ENCODE measurements at places on chromosomes 11 and 22.

DNA sequence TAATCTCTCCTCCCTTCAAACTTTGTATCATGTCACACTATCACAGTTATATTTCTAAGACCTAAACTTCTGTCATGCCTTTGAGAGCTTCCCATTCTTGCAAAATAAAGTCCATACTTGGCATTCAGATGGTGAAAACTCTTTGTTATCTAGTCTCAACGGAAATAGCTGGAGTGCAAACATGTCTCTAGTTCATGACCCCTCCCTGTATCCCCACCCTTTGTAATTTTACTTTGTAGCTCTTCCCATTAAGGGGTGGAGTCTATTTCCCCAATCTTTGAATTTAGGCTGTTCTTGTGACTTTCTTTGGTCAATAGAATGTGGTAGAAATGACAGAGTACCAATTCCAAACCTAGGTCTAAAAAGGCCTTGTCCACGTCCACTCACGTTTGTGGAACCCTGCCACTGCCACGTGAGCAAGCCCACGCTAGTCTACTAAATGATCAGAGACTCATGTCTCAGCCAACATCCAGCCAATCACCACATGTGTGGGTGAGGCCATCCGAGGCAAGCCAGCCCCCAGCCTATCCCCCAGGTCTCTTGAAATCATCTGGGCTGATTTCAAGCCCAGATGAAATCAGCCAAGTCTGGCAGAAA lies 23.4 kb downstream of the SLN start:
- no peaks in the 10 kb centered on the region for H3K36me3 ChIP-seq
- no peak overlapping the region for H3K27ac ChIP-seq
- H3K4me3 ChIP-seq = no peak overlapping the region
- DNase-seq = no peak
- H3K4me1 ChIP-seq = no peaks in the 10 kb centered on the region

DNA sequence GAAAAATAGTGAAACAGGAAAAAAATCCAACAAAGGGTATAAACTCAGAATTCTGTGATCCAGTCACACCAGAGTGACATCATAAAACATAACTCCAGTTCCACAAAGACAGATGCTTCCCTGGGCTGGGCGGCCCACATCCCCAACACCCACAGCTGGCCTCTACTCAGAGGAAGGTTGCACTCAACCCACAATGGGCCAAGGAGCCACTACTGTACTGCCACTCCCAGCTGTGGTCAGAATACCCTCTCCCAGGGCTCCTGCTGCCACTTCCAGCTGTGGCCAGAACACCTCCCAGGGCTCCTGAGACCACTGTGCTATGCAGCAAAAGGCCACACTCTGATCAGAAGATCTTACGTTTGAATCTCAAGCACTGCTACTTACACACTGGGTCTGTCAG lies 18.3 kb downstream of the SMCO4 start:
- H3K4me1 ChIP-seq = peaks cover 17% of the 10 kb centered on the region
- DNase-seq = peak; percentile 75
- no peak overlapping the region for H3K4me3 ChIP-seq
- H3K27ac ChIP-seq = no peak overlapping the region

GRCh38 chr11:117238221-117238620 lies 5.8 kb downstream of the RNF214 start:
- no peak overlapping the region for H3K27ac ChIP-seq
- H3K36me3 ChIP-seq = peaks cover 25% of the 10 kb centered on the region
- peaks cover 7% of the 10 kb centered on the region for H3K4me1 ChIP-seq
- no peaks in the 10 kb centered on the region for H3K27me3 ChIP-seq
- H3K4me3 ChIP-seq = no peak overlapping the region
- no peak for DNase-seq

- H3K4me3 ChIP-seq = no peak overlapping the region
- no peaks in the 10 kb centered on the region for H3K36me3 ChIP-seq
- H3K4me1 ChIP-seq = peaks cover 5% of the 10 kb centered on the region
- DNase-seq = no peak
- no peaks in the 10 kb centered on the region for H3K27me3 ChIP-seq
Measured at GRCh38 chr11:127531167-127531566, 530.6 kb upstream of the KIRREL3 start.

DNA sequence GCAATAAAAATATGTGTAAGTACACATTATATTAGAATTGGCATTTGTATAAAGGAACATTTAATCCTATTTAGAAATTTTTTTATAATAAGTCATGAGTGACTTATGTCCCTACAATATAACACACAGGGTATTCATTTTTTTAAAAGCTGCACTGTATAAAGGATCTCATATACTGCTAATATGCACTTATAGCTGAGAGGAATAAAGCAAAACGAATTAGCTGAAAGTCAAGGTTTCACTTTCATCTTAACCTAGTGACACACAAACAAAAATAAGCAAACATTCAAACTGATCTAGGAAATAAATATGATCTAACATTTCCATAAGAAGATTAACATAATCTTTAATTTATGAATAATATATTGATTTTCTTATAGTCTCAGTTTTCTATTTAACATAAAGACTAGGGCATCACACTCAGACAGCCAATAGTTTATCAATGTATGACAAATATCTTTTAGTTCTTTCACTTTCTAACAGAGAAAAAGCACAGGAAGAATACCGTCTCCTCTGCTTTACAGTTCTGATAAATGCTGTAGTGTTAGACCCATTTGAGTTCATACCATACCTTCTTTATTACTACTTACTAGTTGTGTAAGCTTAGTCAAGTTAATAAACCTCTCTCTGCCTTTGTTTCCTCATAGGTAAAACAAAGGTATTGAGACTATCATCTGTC lies 42.9 kb downstream of the DCDC1 start:
- H3K27ac ChIP-seq = peak overlapping the region; percentile 34
- peak; percentile 6 for DNase-seq
- H3K4me3 ChIP-seq = no peak overlapping the region
- H3K4me1 ChIP-seq = no peaks in the 10 kb centered on the region
- no peaks in the 10 kb centered on the region for H3K27me3 ChIP-seq

GRCh38 chr11:43913829-43914380 lies 28.5 kb upstream of the C11orf96 start:
- no peaks in the 10 kb centered on the region for H3K4me1 ChIP-seq
- H3K4me3 ChIP-seq = no peak overlapping the region
- H3K27me3 ChIP-seq = no peaks in the 10 kb centered on the region
- H3K27ac ChIP-seq = no peak overlapping the region

GRCh38 chr22:32322986-32323385 lies 34.7 kb upstream of the RFPL3 start:
- H3K27me3 ChIP-seq = no peaks in the 10 kb centered on the region
- H3K4me1 ChIP-seq = no peaks in the 10 kb centered on the region
- no peaks in the 10 kb centered on the region for H3K36me3 ChIP-seq
- no peak for DNase-seq
- H3K27ac ChIP-seq = no peak overlapping the region

DNA sequence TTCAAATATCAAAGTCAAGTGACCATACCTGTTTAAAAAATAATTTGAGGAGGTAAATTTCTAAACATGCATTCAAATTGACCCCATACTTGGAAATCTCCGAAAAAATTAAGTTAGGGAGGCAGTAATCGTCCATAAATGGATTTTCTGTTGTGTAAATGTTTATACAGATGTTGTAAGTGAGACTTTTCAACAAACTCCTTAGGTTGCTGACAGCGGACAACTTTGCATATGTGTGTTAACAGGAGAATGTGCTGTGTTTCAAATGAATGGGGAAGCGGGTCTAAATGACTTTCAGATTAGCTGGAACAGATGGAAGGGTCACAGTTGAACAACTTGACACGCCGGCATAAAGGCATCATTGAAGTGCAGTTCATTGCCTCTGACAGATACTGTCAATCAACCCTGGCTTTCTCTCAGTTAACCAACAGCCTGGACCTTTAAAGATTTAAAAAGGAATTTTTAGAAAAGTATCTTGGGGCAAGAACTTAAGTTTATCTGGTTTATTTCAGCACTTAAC lies 98.2 kb upstream of the DBX1 start:
- no peaks in the 10 kb centered on the region for H3K36me3 ChIP-seq
- no peak overlapping the region for H3K4me3 ChIP-seq
- H3K4me1 ChIP-seq = no peaks in the 10 kb centered on the region
- H3K27me3 ChIP-seq = no peaks in the 10 kb centered on the region
- H3K27ac ChIP-seq = no peak overlapping the region

DNA sequence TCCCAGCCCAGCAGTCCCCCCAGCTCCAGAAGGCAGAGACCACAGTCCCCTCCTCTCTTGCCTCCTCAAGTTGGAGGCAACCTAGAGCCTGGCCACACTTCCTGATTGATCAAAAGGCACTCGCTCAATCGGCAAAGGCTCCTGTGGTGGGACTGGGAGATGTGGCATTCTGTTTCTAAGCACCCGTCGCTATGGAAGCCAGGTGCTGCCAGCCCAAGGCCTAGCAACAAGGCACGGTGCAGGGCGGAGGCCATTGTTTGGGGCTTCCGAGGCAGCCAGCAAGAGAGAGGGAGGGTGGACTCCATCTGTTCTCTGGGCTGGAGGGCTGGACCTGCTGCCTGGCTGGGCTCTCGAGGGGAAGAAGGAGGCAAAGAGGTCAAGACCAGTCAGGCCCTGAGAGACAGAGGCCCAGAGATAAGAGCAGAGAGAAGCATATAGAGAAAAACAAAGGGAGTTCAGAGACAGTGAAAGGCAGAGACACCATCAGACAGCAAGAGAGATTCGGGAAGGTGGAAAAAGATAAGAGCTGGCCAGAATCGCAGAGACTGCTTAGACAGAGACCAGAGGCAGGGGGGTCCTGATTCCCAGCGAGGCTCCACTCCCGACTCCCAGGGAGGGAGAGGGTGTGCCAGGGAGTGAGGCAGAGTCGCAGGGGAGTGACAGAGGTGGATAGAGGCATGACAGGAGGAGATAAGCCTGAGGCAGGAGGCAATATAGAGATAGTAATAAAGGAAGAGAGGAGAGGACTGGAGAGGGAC lies 21.2 kb downstream of the PDE2A start:
- no peaks in the 10 kb centered on the region for H3K36me3 ChIP-seq
- H3K4me1 ChIP-seq = no peaks in the 10 kb centered on the region
- no peak for DNase-seq
- no peaks in the 10 kb centered on the region for H3K27me3 ChIP-seq

DNA sequence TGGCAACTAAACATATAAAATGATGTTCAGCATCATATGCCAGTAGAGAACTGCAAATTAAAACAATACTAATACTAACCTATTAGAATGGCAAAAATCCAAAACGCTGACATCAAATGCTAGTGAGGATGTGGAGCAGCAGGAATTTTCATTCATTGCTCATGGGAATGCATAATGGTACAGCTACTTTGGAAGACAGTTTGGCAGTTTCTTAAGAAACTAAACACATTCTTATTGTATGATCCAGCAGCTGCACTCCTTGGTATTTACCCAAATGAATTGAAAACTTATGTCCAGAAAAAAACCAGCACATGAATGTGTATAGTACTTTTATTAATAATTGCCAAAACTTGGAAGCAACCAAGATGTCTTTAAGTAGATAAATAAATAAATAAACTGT lies 258.0 kb downstream of the TENM4 start:
- H3K27me3 ChIP-seq = no peaks in the 10 kb centered on the region
- H3K4me1 ChIP-seq = no peaks in the 10 kb centered on the region
- DNase-seq = no peak

GRCh38 chr11:59943997-59944714 lies 5.9 kb downstream of the OOSP1 start:
- H3K4me3 ChIP-seq = no peak overlapping the region
- H3K27ac ChIP-seq = no peak overlapping the region
- no peak for DNase-seq
- no peaks in the 10 kb centered on the region for H3K36me3 ChIP-seq

DNA sequence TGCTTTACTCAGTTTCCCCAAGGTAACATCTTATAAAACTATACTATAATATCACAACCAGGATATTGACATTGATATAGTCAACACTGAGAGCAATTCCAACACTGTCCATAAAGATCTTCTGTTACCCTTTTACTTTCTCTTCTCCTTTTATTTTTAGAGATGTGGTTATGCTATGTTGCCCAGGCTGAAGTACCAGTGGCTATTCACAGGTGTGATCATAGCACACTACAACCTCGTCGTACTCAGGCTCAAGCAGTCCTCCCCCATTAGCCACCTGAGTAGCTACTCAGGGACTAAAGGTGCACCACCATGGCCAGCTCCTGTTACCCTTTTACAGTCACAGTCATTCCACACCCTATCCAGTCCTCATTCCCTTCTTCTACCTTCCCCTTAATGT lies 119.7 kb downstream of the CWF19L2 start:
- no peaks in the 10 kb centered on the region for H3K4me1 ChIP-seq
- no peak for DNase-seq
- H3K4me3 ChIP-seq = no peak overlapping the region
- no peak overlapping the region for H3K27ac ChIP-seq
- peaks cover 2% of the 10 kb centered on the region for H3K36me3 ChIP-seq

DNA sequence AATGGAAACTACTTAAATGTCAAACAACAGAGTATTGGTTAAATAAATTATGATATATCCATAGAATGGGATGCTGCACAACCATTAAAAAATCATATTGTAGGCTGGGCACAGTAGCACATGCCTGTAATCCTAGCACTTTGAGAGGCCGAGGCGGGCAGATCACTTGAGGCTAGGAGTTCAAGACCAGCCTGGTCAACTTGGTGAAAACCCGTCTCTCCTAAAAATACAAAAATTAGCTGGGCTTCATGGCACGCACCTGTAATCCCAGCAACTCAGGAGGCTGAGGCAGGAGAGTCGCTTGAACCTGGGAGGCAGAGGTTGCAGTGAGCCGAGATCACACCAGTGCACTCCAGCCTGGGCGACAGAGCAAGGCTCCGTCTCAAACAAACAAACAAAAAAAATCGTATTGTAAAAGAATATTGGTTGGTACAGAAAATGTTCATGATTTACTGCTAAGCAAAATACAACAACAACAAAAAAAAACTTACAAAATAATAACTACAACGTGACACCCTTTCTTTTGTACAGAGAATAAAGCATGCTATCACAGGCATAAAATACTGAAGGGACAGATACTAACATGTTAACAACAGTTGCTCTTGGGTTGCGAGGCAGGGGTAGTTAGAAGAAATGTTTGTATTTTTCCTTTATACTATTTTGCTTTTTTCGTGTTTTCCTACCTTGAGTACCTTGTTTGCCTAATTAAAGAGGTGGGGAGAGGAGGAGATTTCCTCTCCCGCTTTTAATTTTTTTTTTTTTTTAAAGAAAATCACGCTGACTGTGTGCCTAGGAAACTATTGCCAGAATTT lies 21.3 kb upstream of the RRAS2 start:
- peaks cover 6% of the 10 kb centered on the region for H3K27me3 ChIP-seq
- H3K36me3 ChIP-seq = no peaks in the 10 kb centered on the region
- no peak overlapping the region for H3K4me3 ChIP-seq
- H3K27ac ChIP-seq = no peak overlapping the region
- DNase-seq = no peak

- no peak overlapping the region for H3K27ac ChIP-seq
- no peaks in the 10 kb centered on the region for H3K27me3 ChIP-seq
- H3K36me3 ChIP-seq = peaks cover 23% of the 10 kb centered on the region
- no peak for DNase-seq
Measured at GRCh38 chr11:43765194-43765593, 84.7 kb downstream of the HSD17B12 start.

- no peaks in the 10 kb centered on the region for H3K36me3 ChIP-seq
- H3K4me1 ChIP-seq = peaks cover 56% of the 10 kb centered on the region
- no peaks in the 10 kb centered on the region for H3K27me3 ChIP-seq
Measured at GRCh38 chr11:33909150-33909549, 17.3 kb upstream of the LMO2 start.

GRCh38 chr22:32777987-32778386 lies 23.5 kb upstream of the TIMP3 start:
- no peaks in the 10 kb centered on the region for H3K36me3 ChIP-seq
- H3K4me1 ChIP-seq = peaks cover 20% of the 10 kb centered on the region
- H3K27me3 ChIP-seq = no peaks in the 10 kb centered on the region
- DNase-seq = peak; percentile 38
- H3K4me3 ChIP-seq = no peak overlapping the region
- no peak overlapping the region for H3K27ac ChIP-seq
